ENCODE measurements at places on chromosomes 11 and 22.

DNA sequence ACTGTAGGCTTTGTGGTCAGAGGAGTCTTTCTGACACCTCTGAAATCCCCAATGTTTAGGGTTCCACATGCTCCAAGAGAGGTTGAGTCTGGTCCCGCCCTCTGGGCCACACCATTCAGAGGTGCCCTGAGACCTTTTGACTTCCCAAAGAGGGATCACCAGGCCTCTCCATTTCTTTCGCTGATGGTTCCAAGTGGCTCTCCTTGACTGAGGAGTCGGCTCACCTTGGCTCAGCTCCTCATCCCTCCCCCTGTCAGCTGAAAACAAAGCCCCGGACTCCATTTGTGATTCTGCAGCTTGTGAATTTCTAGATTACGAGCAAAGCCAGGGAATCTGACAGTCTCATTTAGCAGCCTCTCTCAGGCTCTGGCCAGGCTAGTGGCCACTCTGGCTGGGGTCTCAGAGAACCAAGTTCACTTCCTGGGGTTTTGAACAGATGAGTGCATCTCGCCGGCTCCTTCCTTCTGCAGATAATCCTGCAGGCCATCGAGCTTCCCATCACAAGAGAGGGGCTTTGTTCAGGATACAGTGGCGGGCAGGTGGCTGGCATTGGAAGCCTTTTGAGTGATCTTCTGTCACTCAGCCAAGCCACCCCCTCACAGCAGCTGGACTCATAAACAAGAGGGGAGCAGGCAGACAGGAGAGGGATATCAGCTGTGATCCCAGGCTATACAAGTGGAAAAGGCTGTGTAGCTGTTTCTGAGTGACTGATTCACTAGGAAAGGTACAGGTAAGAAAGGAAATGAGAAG lies 102.9 kb downstream of the TRIM29 start:
- no peak for DNase-seq

DNA sequence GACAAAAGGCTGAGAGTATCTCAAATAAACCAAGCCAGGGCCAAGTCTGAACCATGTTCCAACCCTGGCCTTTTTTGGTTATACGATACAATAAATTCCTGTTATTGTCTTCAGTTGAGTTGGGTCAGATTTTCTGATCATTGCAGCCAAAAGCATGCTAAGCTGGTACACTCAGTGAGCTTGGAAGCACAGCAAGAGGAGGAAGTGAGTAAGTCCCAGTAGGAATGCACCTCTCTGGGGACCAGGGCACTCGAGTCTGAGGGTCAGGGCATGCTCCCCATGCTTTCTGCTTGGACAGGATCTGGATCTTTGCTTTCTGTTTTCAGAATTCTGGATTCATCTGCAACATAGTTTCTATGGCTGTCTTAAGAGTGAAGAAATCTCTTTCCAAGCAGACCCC lies 73.1 kb downstream of the TMPRSS5 start:
- no peak for DNase-seq

DNA sequence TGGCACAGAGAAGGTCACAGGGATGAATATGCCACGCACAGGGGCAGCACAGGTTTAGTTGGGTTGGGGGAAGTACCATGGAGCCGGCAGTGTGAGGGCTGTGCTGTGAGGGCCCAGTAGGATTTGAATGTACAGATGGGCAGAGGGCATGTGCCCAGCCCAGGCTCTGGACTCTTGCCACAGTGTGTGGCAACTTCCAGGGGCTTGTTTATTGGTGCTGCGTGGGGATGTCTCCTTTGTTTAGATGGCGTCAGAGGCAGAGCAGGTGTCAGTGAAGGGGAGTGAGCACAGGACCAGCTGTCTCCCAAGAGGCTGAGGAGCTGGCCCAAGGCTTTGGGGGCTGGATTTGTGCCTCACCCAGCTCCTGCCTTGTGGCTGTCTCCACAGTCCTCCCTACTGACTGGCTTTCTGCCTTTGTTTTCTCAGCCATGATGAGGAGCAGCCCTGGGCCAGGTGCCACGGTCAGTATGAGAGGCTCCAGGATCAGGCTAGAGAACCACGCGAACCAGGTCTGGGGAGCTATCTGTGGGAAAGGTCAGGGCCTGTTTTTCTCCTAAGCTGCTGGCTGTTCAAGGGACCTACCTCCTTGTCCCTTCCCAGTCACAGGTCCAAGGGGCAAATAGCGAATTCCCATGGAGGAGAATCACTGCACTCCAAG lies 21.9 kb downstream of the SUN2 start:
- DNase-seq, result no peak

- no peak for DNase-seq
Observed at GRCh38 chr11:110088535-110089344, 4.5 kb upstream of the ZC3H12C start.

DNA sequence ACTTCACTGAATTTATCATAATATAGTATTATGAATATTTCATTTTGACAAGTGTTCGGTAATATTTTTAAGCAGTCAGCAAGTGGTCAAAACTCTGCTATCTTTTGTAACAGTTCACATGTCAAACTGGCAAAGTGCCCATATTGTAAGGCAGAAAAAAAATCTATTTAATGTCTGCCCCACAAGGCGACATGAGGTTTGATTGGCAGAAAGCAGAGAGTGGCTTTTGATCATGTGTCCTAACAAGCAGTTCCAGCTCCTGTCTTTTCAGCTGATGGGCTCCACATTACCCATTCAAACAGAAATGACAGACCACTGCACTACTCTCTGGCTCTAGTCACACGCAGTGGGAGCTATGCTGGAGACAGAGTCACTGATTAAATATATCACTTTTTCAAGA lies 59.0 kb downstream of the SOX6 start:
- no peak for DNase-seq

DNA sequence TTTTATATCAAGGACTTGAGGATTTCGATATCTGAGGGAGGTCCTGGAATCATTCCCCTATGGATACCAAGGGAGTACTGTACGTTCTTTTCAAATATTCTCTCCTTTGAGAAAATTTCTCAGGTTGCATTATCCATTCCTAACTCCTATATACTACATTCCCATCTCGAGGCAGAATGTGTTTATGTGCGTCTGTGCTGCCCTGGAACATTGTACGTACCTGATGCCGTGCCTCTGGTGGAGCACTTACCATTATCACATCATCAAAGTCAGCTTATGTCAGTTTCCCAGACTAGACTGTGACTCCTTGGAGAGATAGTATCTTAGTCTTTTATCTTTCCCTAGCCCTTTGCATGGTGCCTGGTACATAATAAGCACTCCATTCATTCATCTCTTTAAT lies 21.7 kb downstream of the UBASH3B start:
- no peak for DNase-seq

- no peak for DNase-seq
Observed at GRCh38 chr11:86749376-86749775, 51.0 kb upstream of the PRSS23 start.

GRCh38 chr11:11706028-11706427 lies 84.2 kb upstream of the GALNT18 start:
- DNase-seq, result no peak

DNA sequence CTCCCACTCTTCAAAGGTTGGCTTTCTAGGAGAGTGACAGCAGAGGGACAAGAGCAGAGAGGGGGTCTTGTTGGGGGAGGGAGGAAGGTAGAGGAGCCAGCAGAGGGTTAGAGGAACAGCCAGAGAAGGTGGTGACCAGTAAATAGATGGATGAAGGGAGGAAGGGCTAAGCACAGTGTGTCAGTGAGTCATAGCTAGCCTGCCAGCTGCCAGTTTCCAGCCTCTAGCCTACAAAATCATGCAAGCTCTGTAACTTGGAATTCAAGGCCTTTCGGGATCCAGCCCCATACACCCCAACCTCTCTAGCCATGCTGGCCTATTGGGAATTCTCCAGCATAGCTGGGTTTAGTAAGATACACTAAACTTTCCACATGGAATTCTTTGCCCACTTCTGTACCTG lies 147.4 kb upstream of the TEAD1 start:
- no peak for DNase-seq

- DNase-seq, result no peak
Observed at GRCh38 chr11:10604340-10604748, 35.9 kb upstream of the LYVE1 start.

DNA sequence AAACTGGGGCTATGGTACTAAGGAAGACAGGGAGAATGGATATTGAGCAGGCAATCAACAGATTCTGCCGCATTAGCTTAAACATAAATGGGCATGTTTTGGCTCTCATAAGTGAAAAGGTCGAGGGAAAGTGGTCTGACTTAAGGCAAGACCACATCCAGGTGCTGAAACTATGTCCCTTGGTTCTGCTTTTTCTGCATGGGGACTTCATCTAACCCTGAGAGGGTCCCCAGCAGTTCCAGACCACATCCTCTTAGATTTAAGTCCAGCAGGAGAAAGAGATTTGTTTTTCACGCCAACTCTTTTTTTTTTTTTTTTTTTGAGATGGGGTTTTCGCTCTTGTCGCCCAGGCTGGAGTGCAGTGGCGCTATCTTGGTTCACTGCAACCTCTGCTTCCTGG lies 5.5 kb downstream of the RPS6KA4 start:
- DNase-seq, result no peak

GRCh38 chr22:44444341-44445306 lies 53.4 kb downstream of the RTL6 start:
- no peak for DNase-seq

DNA sequence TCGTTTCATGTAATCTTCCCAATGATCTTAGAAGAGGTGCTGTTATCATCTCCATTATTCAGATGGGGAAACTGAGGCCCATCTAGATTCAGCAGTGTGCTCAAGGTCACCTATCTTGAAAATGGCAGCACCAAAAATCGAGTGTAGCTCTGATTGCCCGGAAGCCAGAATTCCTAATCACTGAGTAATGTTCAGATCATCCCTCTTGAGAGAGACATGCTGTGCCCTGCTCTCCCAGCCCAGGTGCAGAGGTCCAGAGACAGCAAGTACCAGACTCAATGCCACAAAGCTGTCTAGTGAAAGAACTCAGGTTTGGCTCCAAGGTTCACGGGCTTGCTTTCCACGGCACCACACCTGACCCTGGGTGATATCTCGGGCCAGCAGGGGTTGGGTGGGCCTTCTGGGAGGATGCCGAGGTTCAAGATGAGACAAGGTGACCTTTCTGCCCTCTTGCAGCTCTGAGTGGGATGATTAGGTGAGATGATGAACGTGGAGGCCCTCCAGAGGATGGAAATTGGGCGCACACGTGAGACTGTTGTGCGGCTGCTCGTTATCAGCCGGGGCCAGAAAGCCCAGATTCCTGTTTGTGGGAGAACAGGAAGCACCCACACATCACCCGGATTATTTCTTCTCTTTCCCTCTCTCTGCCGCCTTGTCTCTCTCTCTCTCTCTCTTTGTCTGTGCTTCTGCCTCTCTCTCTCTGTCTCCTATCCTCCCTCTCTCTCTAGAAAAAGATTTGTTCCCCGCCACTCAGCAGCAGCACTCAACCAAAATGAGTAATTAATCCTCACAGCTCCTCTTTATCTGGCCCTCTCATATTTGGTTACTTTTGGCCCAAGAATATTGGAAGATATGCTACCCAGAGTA lies 19.0 kb upstream of the RASD2 start:
- DNase-seq, result no peak

DNA sequence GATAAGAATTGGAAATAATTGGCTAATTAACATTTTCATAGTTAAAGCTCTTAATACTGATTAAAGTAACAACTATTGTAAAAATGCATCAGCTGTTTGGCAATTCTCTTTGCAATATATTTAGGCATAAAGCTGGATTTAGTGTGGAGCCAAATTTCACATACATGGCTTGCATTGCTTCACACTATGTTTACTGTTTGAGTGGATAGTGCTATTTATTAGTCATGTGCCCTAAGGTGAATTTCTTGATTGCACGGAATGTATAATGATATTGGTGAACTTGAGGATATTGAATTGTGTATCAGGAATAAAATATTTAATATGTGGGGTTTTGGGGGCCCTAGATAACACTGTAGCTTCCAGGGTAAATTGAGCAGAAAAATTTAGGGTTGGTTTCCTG lies 100.9 kb downstream of the AASDHPPT start:
- DNase-seq, result no peak

- no peak for DNase-seq
Observed at GRCh38 chr11:93963072-93963471, 58.1 kb upstream of the HEPHL1 start.

DNA sequence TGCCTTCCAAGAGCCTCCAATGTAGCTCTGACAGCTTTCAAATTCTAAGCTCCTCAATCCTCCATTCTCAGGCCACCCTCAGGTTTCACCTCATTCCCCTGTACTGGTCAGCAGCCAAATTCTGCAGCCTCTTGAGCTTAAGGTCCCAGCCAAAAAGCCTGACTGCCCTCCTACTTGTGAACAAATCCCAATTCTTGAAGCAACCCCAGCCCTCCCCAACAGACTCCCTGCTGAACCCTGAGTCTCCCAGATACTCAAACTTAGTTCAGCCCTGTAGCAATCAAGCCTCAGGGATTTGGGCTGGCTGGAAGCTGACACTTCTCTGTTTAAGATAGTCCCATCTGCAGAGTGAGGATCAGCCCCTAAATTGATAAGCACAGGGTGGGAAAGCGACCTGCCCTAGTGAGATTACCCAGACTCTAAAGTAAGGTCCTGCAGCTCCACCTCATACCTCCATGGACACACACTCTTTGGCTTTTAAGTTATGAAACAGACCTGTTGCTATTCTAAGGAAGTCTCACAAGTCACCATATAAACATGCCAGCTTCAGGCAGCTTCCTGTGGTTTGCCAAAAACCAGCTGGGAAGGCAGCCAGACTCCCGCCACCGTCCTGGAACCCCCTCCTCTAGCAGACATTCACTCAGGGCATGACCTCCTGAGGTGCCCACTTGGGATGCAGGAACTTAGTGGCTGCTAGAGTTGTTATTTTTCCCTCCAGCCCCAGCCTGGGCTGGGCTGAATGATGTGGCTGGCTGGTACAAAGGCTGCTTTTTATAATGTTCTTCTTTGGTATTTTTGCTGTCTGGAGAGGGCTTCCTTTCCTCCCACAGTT lies 82.5 kb upstream of the PICALM start:
- no peak for DNase-seq

GRCh38 chr11:12235080-12235479 lies 124.7 kb downstream of the MICAL2 start:
- DNase-seq, result no peak

DNA sequence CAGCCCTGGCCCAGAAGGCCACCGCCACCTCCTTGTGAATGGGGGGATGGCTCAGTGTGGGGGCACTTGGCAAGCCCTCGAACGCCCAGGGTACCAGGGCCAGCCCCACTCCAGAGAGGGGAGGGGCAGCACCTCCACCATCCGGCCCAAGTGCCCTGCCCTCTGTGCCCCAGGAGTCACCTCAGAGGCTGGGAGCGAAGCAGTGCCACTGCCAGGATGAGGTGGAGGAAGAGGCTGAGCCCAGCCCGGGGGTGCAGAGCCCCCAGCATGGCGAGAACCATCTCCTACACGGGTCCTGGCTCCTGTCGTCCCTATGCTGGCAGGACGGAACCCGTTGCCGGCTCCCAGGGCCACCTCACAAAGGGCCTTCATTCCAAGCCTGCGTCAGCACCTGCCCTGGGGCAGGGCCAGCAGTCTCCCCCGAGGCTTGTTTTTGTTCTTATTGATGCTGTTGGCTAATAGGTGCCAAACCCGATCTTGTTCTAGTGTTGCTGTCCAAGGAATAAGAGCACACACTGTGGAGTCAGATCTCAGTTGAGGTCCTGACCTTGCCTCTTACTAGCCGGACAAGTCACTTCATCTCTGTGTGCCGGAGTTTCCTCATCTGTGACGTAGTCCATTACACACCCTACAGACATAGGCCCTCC lies at the start of gene FREY1:
Gene FREY1, minus strand, starts transcription at position 307 of the 647 bp plus-strand sequence. Its CDS starts 26 bp downstream, at position 281.
- no peak for DNase-seq

GRCh38 chr11:30545507-30545906 lies 40.6 kb downstream of the MPPED2 start:
- DNase-seq, result no peak

- no peak for DNase-seq
Observed at GRCh38 chr11:91158297-91158696, 935.4 kb upstream of the CHORDC1 start.

- DNase-seq, result no peak
Observed at GRCh38 chr11:88801484-88802123, 264.2 kb downstream of the GRM5 start.

Measured in NCI-H510A (cell line).